ENCODE measurements at places on chromosomes 13 and 19.
A peak's percentile ranks its signal among the peaks of the same experiment; 100 is the strongest.

DNA sequence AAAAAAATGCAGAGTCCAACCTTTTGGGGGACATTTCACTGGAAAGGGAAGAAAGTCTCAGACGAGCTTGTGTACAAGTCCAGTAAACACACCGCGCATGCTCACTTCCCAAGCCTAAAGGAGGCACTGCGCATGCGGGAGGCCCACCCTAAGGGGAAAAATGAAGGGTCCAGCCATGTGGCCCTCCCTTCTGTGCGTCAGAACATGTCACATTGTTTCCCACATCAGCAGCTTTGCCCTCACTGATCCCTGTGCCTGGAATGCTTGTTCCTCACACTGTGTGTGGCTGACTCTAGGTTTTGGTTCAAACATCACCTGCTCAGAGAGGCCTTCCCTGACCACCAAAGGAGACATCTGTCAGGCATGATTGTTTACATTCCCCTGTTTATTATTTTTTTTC, 4.4 kb downstream of the ELSPBP1 start:
- DNase-seq, result no peak

DNA sequence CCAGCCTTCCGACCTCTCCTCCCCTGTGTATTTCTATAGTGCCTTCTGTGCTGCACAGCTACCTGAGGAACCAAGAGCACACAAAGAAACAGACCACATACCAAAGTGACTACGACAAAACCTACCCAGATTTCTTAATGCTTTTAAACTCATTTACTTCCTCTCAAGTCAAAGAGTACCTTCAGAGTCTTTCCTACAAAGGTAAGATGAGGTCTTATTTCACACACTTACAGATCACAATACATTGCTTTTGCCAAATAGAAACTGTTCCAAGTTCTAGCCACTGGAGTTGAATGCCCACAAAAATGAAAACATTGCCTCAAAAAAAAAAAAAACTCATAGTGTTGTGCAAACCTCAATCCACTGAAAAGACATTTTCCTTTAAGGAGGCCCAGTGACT, 36.4 kb downstream of the TEX26 start:
- DNase-seq, result peak; percentile 47

- DNase-seq, result no peak
These were observed 583 bp downstream of the AKAP8L start for GRCh38 chr19:15418231-15418578.

- no peak for DNase-seq
These were observed 1.0 kb downstream of the IRF2BP1 start for GRCh38 chr19:45884682-45885555.

- DNase-seq, result no peak
These were observed 11.8 kb upstream of the PRR20A start for GRCh38 chr13:57128909-57129308.

DNA sequence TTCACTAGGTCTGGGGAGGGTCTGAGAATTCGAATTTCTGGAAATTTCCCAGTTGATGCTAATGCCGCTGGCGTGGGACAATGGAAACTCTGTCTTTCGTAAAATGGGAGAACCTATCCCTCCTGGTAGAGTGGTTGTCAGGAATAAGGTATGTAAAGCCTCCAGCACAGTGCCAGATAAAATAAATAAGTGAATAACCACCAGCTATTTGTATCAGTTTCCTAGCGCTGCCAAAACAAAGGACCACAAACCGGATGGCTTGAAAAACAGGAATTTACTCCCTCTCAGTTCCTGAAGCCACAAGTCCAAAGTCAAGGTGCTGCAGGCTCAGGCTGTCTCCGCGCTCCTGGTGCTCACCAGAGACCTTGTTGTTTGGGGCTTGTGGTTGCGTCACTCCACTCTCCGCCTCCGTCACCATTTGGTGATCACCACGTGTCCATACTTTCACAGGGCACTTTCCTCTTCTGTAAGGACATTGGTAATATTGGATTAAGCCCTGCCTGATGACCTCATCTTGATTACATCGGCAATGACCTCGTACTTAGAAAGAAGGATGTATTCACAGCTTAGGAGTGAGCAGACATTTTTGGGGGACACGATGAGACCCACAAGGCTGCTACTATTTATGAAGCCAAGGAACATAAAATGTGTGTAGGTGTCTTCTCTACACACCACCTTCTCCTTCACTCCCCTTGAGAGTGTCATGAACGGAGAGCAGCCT, 428.5 kb downstream of the IRS2 start:
- DNase-seq, result no peak

DNA sequence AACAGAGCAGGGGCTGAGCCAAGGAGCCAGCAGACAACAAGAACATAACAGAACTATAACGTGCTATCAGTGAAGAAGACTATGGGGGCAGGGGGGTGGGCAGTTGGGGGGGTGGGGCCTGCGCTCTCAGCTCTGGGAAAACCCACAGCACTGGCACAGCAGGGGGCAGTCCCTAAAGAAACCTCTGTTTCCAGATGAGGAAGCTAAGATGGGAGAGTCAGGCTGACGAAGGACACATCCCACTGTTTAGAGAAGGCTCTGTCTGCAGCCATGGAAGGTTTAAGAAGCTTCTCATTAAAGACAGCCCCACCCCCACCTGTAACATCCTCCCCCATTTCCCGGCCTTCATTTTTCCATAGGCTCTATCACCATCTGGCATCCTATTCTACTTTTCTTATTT, 7.1 kb upstream of the DOCK9 start:
- DNase-seq, result no peak

DNA sequence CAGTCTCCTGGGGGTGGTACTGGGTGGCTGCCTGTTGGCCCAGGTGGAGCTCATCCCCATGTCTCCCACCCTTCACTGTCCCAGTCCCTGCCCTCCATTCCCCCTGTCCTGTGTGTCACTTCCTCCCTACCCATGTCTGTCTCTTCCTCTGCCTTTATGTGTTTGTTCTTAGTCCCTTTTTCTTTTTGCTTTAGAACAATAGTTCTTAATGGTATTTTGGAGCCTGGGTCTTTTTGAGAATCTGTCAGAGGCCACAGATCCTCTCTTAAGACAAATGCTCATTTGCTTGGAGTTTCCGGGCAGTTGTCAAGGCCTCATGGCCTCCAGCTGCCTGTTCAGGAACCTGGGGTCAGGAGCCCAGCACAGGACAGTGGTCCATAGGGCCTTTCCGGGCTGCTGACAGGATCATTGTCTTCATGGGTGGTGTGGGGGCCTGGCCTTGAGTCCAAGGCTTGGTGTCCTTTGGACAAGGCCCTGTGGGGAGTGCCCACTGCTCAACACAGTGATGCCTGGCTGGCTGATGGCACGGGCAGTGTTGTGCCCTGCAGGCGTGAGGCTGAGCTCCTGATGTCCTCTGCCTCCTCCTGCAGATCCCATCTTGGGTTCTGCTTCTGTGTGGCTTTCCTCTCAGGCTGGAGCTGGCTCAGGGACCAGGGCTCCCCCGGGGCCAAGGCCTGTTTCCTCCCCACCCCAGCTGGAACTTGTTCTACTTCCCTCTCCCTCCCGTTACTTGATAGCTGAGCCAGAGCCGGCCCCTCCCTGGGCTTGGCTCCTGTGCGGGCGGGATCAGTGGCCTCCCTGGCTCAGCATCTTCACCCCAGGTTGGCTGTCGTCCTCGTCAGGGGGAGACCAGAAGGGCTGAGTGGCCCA, 3.5 kb downstream of the EGLN2 start:
- DNase-seq, result no peak

GRCh38 chr13:49936968-49937273, 781 bp upstream of the SPRYD7 start:
- no peak for DNase-seq

DNA sequence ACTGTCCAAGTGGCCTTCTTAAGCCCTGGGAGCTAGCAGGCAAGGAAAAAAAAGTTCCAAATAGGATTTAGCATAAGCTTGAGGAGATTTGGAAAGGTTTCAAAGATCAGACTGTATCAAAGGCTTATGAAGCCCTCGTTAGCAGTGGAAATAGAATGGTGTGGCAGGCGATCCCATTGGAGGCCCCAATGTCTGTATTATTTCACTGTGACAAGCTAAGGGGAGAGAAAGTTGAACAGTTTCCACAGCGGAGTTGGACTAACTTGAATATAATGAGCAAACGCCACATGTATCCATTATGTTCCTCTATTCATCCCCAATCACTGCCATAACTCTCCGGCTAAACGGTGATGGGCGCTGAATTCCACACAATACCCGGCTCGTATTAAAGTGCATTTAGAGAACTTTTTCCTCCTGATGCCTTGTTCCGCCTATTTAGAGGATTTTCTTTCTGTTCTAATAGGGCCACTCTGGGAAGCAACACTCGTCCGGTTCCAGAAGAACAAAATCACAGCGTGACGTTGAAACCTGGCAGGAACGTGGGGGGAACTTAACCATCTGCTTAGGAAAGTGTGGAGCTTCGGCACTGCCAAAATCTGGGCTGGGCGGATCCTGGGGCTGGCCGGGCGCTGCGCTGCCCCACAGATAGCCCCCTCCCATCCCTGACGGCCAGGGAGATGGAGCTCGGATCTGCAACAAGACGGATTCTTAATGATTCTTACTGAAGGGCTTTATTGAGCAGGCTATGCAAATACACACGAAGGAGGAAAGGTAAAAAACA, 1.0 kb upstream of the PCDH8 start:
- DNase-seq, result no peak

- no peak for DNase-seq
These were observed 58.4 kb downstream of the ENOX1 start for GRCh38 chr13:43728421-43728820.

DNA sequence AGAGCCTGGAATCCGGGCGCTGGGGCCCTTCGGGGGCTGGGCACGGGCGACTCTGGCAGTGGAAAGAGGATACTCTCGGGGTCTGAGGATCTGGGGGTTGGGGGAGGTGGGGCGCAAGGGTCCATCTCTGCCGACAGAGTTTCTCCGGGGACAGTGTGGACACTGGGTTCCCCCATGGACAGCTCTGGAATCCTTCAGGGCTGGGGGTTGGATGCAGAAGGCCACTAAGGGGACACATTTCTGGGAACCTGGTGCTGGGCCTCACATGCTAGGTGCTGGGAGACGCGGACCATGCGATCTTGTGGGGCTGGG, 2.3 kb downstream of the TGFBR3L start:
- DNase-seq, result no peak

GRCh38 chr13:112451512-112452379, 75.6 kb downstream of the SPACA7 start:
- DNase-seq, result no peak

DNA sequence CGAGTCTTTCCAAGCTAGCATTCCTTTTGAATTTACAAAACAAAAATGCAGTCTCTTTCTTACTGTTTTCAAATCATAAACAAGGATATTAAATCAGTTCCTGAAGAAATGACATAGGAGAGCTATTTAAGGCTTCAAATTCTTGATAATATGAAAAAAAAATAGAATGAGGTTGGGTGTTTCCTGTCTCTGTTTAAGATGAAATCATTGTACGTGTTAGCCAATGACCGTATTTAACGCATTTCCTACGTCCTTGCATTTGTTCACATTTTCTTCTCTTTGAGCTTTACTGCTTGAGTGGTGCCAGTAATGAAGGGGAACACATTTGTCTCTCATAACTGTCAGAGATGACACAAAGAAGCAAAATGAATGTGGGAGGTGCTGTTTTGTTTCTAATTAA, 821.3 kb downstream of the DIAPH3 start:
- no peak for DNase-seq

DNA sequence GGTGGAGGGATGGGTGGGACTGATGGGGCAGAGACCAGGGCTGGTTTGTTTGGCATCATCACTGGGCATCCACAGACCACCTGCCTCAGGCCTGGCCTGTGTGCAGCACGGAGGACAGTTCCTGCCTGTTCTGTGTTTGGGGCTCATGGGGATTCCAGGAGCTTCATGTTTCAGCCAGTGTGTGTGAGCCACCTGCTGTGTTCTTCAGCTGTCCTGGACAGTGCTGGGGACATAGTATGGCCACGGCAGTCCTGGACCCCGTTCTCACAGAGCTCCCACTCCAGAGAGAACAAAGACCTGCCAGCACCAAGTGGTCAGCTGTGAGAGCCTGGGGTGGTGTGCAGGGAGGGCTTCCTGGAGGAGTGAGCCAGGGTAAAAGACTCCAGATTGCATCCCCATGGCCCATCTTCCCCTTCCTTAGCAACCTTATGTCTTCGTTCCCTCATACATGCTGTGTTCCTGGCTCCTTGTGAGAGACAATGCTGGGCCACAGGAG, 2.0 kb upstream of the CCDC97 start:
- no peak for DNase-seq

DNA sequence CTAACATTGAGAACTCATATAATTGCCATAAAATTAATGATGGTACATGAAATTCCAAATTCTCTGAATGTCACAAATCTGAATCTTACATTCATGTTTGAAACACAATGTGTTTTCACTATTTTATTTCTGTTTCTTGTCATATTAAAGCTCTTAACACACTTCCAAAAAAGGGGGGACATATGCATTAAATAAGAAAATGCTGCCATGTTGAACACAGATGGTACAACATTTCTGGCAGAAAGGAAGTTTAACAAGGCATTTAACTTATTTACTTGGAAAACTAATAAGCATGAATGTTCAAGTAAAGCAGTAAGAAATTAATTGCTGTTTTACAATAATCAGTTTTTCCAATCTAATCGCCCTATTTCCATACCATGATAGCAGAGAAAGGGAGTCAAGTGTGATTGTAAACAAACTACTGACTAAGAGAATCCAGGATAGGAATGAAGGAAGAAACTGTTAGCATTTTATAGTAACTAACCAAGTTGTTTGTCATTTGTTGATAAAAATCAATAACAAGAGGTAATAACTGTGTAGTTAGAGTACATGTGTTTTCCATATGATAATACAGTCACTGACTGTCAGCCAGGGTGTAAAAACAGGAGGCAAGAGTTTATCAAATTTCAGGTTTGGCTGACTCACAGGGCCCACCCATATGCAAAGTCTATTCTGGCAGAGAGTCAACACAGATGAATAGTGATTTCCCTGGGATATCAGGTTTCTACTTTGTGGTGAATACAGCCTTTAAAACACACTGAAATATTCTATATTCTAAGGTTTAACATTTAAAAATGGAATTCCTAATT, 5.7 kb upstream of the FOXO1 start:
- DNase-seq, result peak; percentile 34

DNA sequence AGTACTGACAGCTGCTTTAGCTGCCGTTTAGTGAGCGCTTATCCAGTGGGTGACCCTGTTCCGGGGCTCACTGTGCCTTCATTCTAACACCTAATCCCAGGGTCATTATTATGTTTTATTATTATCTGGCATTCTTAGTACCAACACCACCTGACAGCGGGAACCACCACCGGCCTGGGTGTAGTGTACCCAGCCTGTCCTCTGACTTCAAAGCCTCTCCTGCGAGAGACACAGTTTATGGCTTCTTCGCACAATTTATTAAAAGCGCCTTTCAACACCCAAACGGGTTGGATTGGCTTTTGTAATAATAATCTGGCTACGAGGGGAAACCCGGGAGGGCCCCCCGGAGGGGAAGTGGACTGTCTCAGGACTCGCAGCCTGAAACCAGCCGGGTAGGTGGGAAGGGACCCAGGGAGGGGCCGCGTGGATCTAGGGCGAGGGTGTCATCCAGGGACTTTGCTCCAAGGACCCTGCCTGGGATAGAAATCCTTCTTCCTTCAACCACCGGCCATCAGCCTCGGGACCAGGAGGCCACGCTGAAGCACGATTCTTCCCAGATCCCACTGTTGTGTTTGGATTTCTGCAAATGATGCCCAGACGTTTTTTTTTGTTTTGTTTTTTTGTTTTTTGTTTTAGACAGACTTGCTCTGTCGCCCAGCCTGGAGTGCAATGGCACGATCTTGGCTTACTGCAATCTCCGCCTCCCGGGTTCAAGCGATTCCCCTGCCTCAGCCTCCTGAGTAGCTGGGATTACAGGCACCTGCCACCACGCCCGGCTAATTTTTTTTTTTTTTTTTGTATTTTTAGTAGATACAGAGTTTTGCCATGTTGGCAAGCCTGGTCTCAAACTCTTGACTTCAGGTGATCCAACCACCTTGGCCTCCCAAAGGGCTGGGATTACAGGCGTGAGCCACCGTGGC, 1.6 kb upstream of the ZBTB7A start:
- DNase-seq, result no peak
